ENCODE measurements at places on chromosomes 13 and 19.

DNA sequence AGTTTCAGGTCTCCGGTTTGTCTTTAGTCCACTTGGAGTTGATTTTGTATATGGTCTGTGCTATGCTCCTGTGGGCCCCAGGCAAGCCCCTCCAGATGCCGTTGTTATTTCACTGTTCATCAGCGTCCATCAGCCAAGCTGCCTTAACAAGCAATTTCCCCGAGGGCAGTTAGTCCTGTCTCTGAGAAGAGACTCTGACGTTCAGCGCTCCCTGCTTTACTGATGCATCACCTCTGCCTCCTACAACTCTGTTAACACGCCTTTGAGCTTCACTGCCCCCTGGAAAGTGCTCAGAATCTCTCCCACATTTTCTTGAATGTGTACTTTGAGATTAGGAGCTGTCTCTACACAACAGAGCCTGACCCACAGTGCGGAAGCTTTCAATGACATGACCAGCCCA, 41.8 kb upstream of the UBAC2 start:
- DNase-seq, result no peak

GRCh38 chr13:47334173-47334572, 437.3 kb upstream of the HTR2A start:
- DNase-seq, result peak; percentile 96

- DNase-seq, result no peak
Measured at GRCh38 chr13:73339086-73339485, 280.3 kb downstream of the KLF5 start.

DNA sequence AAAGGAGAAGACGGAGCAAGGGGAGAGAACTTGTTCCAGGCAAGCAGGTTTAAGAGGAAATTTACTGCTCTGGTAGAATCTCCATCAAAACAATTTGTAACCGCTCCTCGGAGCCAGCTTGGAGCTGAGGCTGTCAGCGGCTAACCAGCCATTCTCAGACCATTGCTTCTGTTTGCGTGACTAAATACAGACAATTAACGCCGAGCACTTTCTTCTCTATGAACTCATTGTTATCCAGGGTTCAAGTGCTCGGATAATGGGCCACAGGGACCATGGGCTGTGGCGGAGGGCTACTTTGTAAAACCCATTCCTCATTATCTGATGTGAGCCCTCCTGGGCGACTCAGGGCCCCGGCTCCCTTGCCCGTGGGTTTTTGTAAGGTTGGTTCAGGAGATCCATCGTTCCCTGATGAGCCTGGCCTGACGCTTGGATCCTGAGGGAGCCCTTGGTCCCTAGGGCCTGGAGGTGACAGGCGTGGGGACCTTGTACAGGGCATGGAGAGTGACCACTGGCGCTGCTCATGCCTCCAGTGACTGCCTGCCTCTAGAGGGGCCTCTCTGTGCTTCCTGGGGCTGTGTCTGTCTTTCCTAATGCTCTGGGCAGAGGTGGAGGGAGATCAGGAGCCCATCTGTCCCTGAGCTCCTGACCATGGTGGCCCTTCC, 61.5 kb upstream of the ZNF536 start:
- DNase-seq, result no peak

DNA sequence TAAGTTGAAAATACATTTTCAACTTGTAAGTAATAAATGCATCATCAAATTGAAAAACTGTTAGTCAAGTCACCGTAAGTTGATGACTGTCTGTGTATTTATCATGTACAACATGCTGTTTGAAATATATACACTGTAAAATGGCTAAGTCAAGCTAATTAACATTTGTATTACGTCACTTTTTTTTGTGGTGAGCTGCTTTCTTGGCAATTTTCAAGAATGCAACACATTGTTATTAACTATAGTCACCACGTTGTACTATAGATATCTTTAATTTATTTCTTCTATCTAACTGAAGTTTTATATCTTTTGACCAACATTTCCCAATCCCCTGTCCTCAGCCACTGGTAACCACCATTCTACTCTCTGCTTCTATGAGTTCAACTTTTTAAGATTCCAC, 57.0 kb downstream of the RBM26 start:
- peak; percentile 20 for DNase-seq

DNA sequence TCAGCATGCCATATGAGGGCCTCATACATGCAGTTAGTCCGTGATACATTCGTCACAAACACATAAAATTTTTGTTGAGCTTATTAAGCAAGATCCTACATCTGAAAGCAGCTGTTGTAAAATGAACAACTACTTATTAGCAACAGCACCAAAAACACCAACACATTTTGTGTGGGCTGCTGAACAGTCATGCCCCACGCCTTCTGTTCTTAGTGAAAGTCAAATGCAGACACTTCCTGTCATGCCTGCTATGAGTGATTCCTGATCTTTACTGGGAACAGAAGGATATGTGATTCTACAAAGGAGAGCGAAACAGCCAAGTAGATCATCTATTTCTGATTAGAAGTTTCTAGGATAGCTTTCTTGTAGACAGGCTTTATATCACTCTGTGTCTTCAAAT, 4.2 kb upstream of the B3GLCT start:
- DNase-seq, result no peak

- DNase-seq, result no peak
Measured at GRCh38 chr13:50257646-50258045, 242.4 kb downstream of the KCNRG start.

- DNase-seq, result no peak
Measured at GRCh38 chr13:101059793-101060192, 356.5 kb downstream of the NALCN start.

DNA sequence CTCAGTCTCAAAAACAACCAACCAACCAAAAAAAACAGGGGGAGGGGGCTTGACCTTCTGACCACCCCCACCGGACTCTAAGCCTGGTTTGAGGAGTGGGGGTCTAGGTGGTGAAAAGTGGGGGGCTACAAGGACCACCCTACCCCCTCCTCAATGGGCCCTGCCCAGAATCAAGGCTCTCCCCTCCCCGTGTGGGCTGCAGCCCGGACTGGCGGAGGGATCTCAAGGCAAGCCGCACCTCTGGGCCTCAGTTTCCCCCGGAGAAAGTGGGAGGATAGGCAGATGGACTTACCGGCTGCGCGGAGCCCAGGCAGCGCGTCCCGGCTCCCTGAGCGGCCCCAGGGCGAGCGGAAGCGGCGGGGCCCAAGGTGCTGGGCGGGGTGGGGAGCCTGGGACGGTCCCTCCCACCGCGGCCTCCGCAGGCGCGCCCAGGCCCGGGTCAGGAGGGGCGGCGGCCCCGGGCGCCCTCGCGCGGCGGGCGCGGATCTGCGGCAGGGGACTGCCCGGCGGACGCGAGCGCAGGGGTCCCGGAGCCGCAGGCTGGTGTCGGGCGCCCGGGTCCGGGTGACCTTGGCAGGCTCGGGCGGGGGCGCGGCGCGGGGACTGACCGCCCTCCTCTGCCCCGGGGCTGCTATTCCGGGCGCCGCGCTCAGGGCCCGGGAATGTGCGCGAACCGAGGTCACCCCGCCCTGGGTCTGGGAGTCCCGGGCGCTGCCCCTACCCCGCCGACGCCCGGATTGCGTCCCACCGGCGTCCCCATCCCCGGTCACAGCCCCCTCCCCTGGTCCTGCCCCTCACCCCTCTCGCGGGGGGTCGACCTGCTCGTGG, at the start of gene ADAMTSL5:
TSS of gene ADAMTSL5 (minus strand) at position 349 of the 828 bp plus-strand sequence. CDS start 2,076 bp downstream, outside the sequence.
- DNase-seq, result peak; percentile 73

Data from AG10803 (cell line).